Body of pancreas (tissue), 4 donors: ENCODE measurements at places on chromosomes 16 and 17.

GRCh38 chr17:78133971-78134898 is 3.7 kb downstream of the TMC8 start:
- DNase-seq = peak; percentile 76

DNA sequence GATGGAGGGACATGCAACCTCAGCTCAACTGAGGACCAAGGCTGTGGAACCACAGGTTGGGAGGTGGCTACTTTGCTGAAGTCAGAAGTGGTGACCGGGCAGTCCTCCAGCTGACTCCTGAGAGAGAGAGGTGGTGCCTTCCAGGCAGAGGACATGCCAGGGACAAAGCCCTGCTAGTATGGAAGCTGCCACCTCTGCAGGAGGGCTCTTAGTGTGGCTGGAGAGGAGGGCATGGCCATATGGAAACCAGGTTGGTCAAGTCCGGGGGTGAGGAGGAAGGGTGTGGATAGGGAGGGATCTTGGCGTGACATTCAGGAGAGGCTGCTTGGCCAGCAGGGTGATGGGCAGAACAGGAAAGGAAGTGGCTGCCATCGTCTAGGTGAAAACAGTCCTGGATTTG is 5.7 kb downstream of the C16orf86 start:
- DNase-seq = no peak

GRCh38 chr17:67833134-67833533 is 7.8 kb downstream of the BPTF start:
- no peak for DNase-seq

DNA sequence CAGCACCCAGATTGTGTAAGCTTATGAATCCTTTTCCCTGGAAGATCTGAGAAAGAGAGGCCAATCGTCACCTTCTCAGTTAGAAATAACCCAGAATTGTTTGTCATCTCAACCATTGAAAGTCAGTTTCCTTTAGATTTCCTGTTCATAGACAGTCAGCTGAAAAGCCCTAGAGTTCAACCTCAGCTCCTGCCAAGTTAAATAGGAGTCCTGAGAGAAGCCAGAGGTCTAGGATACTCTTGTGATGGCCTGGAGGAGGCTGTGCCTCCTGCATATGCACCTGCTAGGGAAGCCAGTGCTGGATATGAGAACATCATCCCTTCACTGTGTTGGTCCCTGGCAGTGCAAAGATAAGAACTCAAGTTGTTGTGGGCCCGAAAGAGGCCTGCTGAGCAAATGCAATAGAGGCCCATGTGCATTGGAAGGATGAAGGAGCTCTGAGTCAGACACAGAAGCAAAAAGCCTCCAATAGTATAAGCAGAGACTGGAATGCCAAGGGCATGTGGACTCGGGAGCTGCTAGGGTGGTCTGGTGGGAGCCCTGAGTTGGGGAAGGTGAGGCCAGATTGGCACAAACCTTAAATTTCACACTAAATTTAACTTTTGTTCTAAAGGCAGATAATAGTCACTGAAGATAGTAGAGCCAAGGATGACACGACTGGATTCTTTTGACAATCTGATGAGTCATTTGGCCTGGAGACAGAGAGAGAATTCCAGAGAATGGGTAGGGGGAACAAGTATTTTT is 520.9 kb upstream of the CDH5 start:
- no peak for DNase-seq

- no peak for DNase-seq
Measured at GRCh38 chr17:38777641-38778250, 21.6 kb downstream of the PIP4K2B start.

- DNase-seq = no peak
Measured at GRCh38 chr16:68798398-68798797, 44.9 kb upstream of the TANGO6 start.

DNA sequence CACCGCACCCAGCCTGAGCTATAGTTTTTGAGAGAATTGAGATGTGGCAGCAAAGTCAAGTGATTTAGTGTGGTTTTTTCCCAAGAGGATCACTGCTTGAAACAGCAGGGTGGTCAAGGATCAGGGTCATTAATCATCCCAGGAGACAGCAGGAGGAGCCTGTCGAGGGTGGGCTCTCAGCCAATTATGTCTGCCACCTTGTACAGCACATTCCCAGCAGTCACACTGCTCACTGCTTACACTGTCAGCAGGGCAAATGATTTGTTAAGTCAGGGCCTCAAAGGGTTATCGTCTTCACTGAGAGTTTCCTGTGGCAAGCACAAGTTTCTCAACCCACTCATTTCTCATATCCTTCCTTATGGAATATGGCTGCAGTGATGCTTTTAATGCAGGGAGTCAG is 13.2 kb downstream of the B3GNT9 start:
- DNase-seq = no peak

- peak; percentile 83 for DNase-seq
Measured at GRCh38 chr17:76709077-76709950, 1.5 kb downstream of the MXRA7 start.

GRCh38 chr16:85917012-85917411 is 18.1 kb downstream of the IRF8 start:
- no peak for DNase-seq

GRCh38 chr16:10039220-10040096 is 142.8 kb downstream of the GRIN2A start:
- peak; percentile 16 for DNase-seq

- DNase-seq = no peak
Measured at GRCh38 chr17:21211825-21212479, 2.0 kb downstream of the TMEM11 start.

- DNase-seq = no peak
Measured at GRCh38 chr16:70646260-70647241, at the start of gene IL34. Gene IL34, plus strand, starts transcription at chr16:70646559. Its CDS starts 389 bp downstream, at chr16:70646948.

- no peak for DNase-seq
Measured at GRCh38 chr16:53839150-53839549, 135.2 kb downstream of the FTO start.

DNA sequence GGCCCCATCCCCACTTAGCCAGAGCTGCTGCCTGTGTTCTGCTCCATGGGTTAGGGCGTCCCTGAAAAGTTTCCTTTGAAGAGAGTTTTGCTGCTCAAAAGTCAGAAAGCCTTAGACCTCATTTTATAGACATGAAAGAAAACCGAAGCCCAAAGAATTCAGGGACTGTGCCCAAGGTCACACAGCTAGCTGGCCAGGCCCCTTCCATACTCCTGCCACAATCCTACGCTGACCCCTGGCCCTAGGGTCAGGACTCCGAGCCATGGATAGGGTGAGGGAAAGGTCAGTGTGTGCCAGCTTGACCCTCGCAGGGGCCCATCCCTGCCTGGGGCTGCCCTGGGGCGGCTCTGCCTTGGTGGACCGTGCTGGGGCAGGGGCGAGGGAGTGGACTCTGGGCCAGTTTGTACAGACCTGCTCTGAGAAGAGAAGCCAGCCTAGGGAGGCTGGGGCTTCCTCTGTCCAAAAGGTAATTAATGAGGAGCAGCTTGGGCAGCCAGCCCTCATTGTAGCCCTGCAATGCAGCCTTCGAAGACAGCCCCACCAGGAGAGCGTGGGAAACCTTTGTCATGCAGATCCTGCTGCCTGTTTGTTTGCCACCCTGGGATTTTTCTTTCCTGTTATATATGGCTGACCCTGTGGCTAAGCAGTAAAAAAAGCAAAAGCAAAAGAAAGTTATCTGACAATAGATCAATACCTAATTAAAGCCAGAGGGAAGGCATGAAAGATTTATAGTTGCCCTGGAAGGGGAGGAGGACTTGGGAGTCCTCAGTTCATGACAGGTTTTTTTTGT is 37.4 kb downstream of the RHBDL3 start:
- peak; percentile 20 for DNase-seq

DNA sequence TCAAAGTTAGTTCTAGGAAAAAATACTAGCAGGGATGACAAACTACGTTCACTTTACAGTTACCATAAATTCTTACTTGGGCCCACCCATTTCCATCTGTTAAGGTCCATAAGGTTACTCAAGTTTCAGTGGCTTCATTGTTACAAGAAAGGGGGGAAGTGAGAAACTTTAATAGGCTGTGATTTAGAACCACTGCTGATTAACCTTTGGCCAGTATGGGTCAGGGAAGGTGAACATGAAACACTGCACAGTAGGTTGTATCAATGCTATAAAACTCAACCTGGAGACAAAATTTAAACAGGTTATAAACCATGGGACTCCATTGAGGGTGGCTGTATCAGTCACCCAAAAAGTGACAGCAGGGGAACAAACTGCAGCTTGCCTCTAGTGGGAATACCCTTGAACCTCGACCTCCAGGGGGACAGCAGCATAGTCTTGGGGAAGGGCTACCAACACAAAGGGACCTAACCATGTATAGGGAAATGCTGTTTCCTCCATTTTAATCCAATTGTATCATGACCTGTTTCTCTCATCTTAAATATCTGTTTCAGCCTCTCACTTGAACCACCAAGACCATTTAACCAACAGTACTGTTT is 10.4 kb downstream of the PTRH2 start:
- DNase-seq = no peak
